ENCODE measurements at places on chromosomes 3 and 15. TPM values are rescaled to one million over a fixed set of nuclear protein-coding genes. Genes with fewer than 3 reads are reported as not detected.
A peak's percentile ranks its signal among the peaks of the same experiment; 100 is the strongest.

ZMYND10 gene
- 2.4 TPM for total RNA-seq

TTC23 gene
- 1.2 TPM for total RNA-seq

DNA sequence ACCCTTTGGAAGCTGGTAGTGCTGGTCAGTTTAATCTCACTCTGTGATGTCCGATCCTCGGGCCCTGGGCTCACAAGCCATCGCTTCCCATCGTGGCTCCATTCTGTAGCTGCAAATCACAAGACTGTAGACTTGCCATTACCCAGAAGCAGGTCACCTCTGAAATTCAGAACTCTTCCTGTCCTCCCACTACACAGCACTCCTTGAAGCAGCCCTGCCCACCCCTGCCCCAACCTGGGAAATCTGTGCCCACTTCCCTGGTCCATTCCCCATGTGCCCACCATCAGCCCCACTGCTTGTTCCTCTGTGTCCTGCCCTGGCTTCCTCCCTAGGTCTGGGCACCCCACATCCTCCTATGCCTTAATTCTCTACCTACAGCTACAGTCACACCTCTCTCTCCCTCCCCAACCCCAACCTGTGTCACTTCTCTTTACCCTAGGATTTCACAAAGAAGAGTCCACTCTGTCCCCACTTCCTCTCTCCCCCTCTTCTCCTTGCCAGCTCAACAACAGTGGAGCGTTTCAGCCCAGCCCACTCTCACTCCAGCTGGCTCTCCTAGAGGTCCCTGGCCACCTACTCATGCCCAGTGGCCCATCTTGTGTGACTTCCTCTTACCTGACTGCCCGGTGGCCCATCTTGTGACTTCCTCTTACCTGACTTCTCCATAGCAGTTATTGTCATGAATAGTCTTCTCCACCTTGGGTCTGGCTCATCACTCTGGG lies 8.3 kb downstream of the ZNF710 start:
- no peak for DNase-seq

PLSCR5 gene
- total RNA-seq: not detected

DNA sequence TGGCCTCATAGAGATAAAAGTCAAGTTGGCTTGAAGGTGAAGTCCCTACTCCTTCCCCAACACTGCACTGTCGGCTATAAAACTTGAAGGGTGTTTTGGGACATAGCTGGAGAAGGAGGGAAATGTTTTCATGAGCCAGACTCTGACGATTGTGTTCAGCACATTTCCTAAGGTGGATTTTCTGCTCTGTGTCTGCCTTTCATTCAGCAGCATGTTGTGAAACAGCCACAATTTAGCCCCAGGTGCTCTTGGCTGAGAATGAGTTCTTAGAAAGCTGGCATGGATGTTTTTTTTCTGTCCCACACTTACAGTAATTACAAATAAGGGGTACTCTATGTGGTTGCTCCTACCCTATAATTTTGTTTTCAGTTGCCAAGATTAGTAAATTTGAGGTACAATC lies 492.4 kb downstream of the MCTP2 start:
- DNase-seq: no peak

DNA sequence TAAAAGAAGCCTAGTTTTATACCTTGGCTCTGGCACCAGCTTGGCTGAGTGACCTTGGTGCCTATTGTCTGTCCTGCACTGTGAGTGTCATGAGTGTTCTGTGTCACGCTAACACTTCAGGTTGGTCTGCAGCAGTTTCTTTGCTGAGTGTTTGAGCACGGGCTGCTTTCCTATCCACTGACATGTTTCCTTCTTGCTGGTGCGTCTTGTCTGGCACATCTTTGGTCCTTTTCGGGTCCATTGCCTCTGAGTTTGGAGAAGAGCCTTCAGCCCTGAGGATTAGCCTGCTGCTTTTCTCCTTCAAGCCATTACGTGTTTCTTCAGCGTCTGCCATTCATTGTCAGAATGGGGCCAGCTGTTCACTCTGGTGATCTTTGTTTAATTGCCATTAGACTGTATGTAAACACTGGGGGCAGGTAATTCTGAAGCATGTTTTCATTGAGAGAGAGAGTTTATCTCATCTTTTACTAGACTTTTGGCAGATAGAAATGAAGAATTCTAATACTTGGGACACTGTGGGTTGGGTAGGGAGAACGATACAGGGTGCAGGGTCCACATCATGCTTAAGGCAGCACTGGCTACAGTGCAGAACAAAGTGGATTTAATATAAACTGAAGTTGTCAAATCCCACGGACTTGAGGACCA lies 55.5 kb downstream of the LRRC28 start:
- DNase-seq: no peak

GRCh38 chr3:172222478-172223071 lies 183.2 kb downstream of the FNDC3B start:
- DNase-seq: no peak

ZNF385D gene
- not detected for total RNA-seq

DNA sequence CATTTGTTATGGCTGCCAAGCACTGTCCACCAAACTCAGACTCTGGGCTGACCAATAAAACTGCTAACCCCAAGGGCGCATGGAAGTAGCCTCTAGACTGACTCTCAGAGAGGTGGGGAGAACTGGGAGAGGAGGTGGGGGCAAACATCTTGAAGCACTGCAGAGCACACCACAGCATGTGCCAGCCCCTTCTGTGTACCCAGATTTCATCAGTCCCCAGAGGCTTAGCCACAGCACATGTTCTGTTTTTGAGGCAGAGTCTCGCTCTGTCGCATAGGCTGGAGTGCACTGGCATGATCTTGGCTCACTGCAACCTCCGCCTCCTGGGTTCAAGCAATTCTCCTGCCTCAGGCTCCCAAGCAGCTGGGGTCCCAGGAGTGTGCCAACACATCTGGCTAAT lies 119.5 kb upstream of the SPATA12 start:
- DNase-seq: no peak

DNA sequence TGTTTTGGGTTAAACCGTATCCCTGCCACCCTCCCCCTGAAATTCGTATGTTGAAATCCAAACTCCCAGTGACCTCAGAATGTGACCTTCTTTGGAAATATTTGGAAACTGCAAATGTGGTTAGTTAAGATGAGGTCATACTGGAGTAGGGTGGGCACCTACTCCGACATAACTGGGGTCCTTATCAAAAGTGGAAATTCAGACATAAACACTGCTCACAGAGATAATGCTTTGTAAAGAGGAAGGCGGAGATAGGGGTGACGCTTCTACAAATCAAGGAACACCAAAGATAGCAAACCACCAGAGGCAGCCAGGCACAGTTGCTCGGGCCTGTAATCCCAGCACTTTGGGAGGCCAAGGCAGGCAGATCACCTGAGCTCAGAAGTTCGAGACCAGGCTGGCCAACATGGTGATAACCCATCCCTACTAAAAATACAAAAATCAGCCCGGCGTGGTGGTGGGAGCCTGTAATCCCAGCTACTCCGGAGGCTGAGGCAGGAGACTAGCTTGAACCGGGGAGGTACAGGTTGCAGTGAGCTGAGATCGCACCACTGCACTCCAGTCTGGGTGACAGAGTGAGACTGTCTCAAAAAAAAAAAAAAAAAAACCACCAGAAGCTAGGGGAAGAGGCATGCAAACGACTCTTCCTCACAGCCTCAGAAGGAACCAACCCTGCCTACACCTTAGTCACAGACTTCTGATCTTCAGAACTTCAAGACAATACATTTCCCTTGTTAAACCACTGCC lies 51.1 kb upstream of the CHD2 start:
- DNase-seq: no peak

DNA sequence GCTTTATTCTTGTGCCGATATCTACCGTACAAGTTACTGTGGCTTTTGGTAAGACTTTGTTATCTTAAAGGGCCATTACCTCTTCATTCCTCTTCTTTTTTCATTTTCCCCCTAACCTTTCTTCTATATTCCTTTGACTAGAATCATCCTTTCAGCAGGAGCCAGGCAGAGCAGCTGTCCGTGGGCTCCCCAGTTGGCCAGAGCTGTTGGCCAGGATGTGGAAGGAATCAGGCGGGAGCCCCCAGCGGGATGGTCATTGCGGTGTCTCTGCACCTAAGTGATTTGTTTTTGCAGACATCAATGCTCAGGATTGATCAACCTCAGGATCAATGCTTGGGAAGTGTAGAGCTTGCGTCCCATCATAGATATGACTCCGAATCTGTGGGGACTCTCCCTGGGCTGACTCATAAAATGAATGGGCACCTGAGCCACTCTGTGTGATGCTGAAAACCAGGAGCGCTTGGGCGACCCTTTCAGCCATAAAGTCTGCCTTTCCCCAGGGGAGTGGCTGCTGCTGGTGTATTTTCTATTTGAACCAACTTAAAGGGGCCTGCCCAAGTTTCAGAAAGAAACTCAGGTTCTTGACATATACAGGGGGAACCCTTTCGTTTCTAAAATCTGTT lies 21.7 kb downstream of the APBA2 start:
- no peak for DNase-seq

- DNase-seq: no peak
Observed at GRCh38 chr15:86650094-86650493, 570.4 kb downstream of the AGBL1 start.

DNA sequence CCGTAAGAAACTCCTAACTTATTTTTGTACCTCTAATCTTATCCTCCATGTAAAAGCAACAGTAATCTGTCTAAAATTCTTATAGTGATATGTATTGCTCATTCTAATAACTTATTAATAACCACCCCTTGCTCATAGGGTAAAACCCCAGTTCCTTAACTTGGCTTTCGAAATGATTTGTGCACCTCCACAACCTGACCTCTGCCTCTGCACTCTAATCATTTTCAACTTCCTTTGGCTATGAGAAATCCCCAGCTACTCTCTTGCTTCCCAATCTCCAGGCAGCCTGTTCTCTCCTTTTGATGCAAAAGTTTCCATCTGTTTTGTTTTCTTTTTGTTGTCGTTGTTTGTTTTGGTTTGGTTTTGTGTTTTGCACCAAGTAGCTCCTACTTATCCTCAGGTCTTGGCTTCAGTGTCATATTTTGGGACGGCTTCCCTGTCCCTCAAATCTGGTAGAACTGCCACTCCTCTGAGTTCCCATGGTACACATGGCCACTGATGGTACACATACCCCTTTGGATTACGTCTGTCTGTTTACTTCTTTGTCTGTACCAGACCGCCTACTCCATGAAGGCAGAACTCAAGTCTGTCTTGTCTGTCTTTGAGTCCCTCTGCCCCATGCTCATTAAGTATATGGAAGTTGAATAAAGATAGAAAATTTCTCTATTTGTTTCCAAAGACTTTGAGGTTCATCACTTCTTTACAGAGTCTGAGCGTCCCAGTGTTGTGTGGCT lies 105.6 kb upstream of the TGFBR2 start:
- peak; percentile 45 for DNase-seq

DNA sequence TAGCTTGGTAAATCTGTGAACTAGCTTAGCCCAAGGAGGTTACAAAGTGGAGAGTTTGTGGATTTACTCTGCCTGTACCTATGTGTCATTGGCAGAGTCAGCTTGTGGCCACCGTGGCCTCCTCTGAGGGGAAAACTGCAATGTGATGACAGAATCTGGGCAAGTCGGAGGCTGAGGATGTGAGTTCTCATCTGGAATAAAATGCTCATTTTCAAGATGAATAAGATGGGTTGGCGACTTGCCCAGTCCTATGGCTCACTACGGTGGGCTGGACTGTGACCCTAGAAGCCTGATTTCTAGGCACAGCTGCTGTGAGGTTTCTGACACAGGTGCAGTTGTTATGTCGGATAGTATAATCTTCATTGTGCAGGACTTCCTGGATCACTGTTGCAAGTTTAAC lies 83.7 kb downstream of the ETV5 start:
- peak; percentile 58 for DNase-seq

- no peak for DNase-seq
Observed at GRCh38 chr3:57956119-57956832, 51.9 kb upstream of the FLNB start.

DNA sequence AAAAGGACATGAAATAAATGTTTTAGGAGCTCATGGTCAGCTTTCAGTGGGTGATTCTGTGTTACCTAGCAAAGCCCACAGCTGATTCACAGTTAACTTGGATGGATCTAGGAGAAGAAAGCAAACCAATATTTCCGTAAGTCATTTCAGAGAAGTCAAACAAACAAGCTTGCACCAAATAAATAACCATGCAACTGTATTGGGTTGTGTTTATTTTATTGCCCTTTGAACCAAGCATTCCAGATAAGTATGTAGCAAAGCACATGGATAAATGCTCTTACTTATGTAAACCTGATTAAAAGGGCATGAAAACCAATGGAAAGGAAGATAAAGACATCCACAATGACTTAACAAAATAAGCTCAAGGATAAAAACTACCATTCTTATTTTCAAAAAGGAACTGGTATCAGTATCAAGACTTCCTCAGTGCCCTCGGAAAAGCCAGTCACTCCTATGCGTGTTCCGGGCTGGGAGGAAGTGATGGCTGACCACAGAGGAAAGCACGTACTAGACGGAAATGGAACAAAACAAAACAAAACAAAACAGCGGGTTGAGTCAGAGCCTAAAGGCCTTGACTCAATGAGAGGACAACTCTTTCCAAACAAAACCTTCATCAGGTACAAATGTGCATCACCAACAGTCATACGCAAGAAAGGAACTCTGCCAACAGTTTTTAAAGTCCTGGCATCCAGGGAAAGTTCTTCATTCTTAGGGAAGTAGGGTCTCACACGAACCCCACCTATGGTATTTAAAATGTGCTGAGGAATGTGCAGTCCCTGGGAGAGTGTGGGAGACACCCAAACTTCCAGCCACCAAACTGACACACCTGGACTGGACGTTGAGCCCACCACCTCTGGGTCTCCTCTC lies 103.3 kb downstream of the SNRK start:
- DNase-seq: peak; percentile 90

GRCh38 chr3:172202797-172203196 lies 163.4 kb downstream of the FNDC3B start:
- no peak for DNase-seq

- DNase-seq: no peak
Observed at GRCh38 chr3:104735691-104736090, 631.0 kb upstream of the ALCAM start.

USP50 gene
- total RNA-seq: not detected

GRCh38 chr3:23735062-23735461 lies 70.7 kb upstream of the UBE2E1 start:
- no peak for DNase-seq

GRCh38 chr3:132071043-132071442 lies 36.2 kb upstream of the CPNE4 start:
- DNase-seq: no peak

DNA sequence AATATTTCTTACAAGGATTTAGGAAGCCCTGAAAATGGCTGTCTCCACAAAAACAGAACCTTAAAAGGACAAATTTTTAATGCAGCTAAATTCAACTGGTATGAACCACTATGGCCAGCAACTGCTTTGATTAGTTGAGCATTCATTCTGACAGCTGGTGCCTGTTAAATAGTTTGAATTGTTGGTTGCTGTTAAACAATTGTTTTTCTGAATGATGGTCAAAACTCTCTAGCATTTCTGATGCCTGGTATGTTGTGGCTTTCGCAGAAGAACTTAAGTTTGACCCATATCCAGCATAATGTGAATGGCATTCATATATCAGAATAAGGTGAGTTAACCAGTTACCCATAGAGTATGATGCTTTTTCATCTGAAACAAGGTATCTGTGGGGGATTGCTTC lies 138.4 kb downstream of the MEIS2 start:
- DNase-seq: no peak

EOMES gene
- 12.5 TPM for total RNA-seq
